ENCODE measurements at places on chromosomes 7 and 10. TPM values are rescaled to one million over a fixed set of nuclear protein-coding genes. Genes with fewer than 3 reads are reported as not detected.

The DNAJC1 gene
- 37.8 TPM for total RNA-seq

The NRG3 gene
- not detected for total RNA-seq

The DENND2A gene
- total RNA-seq = not detected

The DAGLB gene
- total RNA-seq = 30.6 TPM

The FAM24A gene
- total RNA-seq = not detected

- DNase-seq = no peak
Observed at GRCh38 chr7:95469187-95469586, 16.6 kb upstream of the ASB4 start.

The CPXM2 gene
- not detected for total RNA-seq

DNA sequence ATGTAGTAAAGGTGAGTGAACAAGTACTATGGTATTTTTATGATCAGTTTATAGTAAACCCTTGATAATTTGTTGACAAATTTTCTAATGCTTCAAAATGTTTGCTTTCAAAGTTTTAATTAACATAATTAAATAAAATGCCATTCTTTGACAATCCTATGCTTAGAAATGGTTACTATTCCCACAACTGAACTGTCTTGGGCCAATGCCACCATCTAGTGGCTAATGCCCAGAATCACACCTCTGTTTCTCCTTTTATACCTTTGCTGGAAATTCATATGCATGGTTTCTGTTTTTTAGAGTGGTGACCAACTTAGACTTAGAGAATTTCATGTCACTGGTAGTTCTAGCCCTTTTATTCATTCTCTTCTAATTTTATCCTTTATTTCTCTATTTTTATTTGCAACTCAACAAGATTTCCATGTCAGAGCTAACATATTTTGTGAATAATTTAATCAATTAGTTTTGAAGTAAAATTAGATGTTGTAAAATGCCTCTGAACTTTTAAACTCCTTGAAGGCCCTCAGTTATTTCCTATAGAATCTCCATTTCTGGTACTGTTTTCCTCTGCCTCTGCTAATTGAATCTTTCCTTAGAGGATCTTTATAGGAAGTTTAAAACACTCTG lies 31.1 kb downstream of the PCGF5 start:
- DNase-seq = peak; percentile 61

DNA sequence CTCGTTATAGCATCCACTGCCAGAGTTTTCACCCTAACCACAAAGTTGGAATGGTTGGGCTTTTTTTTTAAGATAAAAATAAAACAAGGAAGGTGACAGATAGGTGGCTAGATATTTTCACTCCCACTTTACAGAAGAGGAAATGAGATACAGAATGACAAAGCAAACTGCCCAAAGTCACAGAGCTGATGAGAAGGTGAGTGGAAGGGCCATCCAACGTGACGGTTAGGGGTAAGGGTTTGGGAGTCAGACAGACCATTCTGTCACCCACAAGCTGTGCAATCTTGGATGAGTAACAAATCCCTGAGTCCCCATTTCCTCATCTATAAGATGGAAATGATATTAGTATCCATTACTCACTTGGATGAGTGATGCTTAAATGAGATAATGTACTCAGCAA lies 106.9 kb upstream of the PDLIM1 start:
- DNase-seq = no peak

GRCh38 chr10:68516766-68517165 lies 10.6 kb downstream of the SLC25A16 start:
- DNase-seq = no peak

- DNase-seq = no peak
Observed at GRCh38 chr10:1522237-1522636, 215.1 kb downstream of the ADARB2 start.

Measured in natural killer cell treated with Interleukin-12 subunit alpha and Interleukin-12 subunit beta and Interleukin-15 and Interleukin-18, amount 100 ng/mL, for 72 hours (primary cell).